ENCODE measurements at places on chromosomes 6 and 20. TPM values are rescaled to one million over a fixed set of nuclear protein-coding genes. Genes with fewer than 3 reads are reported as not detected.

C2 gene
- 282 TPM for total RNA-seq

ETV7 gene
- total RNA-seq, result 6.3 TPM

DNA sequence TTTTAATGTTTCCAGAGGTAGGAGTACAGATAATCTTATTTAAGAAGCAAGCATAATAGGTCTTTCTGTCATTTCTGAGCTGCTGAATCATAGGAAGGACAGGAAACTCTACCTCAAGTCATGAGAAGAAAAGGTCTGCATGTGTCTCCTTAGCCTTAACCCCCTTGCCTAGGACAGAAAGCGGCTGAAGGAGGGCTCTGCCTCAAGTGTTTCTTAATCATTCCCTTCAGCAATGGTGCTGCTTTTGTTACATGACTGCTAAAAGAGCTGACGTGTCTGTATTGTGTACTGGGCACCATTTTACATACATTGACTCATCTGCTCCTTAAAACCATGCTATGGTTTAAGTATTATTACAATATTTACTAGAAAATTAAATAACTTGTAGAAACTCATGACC lies 564.0 kb upstream of the AGPAT4 start:
- no peak for DNase-seq
- no peak overlapping the region for H3K27ac ChIP-seq
- H3K27me3 ChIP-seq, result no peaks in the 10 kb centered on the region
- H3K4me3 ChIP-seq, result no peak overlapping the region
- no peaks in the 10 kb centered on the region for H3K4me1 ChIP-seq

- H3K27ac ChIP-seq, result no peak overlapping the region
- H3K4me1 ChIP-seq, result no peaks in the 10 kb centered on the region
- peaks cover 64% of the 10 kb centered on the region for H3K27me3 ChIP-seq
- no peak overlapping the region for H3K4me3 ChIP-seq
- DNase-seq, result peak; percentile 83
Observed at GRCh38 chr20:667351-668034, 8.1 kb downstream of the SCRT2 start.
